Transverse colon (tissue), 4 donors: ENCODE measurements at places on chromosomes 1 and 21. TPM values are rescaled to one million over a fixed set of nuclear protein-coding genes. Genes with fewer than 3 reads are reported as not detected.
A peak's percentile ranks its signal among the peaks of the same experiment; 100 is the strongest.

Gene CCDC185
- total RNA-seq, result not detected

Gene PATJ
- total RNA-seq, result 175 TPM

GRCh38 chr1:176765608-176766007 is 302.6 kb downstream of the PAPPA2 start:
- DNase-seq, result no peak

Gene AMY1C
- not detected for total RNA-seq

DNA sequence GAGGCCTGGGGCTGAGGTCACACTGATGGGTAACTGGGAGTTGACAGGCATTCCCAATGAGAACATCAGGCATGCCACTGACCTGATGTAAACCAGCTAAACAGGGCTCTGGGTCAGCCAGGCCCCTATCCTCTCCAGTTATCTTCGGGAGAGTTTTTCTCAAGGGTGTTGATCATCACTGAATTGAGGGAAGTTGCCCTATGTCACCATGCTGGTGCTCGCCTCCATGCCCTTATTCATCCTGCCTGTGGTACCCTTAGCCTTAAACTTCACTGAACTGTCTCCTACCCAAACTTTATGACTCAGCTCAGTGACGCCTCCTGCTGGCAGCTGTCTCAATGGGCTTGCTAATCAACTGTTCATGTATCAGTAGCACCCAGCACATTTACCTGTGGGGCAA is 80.7 kb upstream of the TNR start:
- no peak for DNase-seq

Gene S100A4
- 138 TPM for total RNA-seq

Gene AMY2B
- total RNA-seq, result 11.1 TPM

Gene LCE2B
- total RNA-seq, result not detected

Gene GRHL3
- total RNA-seq, result not detected

DNA sequence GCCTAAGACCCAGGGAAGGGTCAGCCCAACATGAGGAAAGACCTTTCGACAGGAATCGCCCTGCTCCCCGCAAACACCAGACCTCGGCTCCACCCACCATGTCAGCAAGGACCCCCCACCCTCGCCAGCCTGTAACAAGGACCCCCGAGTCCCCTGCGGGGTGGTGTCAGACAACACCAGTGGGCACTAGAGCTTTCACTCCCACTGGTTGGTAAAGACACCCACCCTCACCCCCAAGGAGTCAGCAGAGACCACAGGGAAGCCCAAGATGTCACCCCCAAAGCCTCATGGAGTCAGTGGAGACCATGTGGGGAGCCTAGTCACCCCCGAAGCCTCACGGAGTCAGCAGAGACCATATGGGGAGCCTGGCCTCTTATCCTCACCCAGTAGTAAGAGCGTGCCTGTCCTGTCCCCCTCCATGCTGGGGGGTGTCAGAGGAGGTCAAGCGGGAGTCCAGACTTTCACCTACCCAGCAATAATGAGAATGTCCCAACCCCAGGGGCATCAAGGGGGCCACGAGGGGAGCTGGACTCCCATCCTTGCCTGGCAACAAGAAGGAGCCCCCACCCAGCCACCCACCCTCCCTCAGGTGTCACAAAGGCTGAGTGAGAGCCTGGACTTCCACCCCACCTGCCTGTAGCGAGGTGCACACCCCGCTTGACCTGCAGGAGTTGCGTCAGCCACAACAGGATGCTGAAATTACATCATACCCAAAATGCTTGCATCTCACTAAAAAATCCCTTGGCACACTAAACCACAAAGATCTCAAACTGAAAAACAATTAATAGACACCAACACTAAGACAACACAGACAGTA is 24.8 kb downstream of the SLC19A1 start:
- DNase-seq, result no peak

Gene ATP5PF
- 96.5 TPM for total RNA-seq

DNA sequence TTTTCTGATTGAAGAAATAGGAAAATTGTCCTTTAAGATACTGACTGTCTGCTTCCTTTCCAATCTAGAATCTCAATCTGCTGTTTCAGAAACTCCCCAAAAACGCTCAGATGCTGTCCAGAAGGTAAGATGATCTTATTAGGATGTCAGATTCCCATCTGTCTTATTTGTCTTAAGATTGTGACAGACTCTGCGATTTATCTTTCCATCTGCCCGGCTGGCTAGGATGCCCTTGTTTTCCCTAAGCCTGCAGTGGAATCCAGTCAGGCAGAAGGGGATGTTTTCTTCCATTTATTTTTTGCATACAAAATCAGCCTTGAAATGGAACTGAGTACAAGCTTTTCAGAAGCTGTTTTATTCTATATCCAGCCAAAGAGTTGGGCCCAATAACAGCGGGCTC is 96.5 kb downstream of the FMN2 start:
- no peak for DNase-seq

Gene EXTL1
- 0.41 TPM for total RNA-seq

- no peak for DNase-seq
Observed at GRCh38 chr1:207333620-207334019, 12.1 kb downstream of the CD55 start.

GRCh38 chr1:209368864-209369598 is 214.5 kb upstream of the CAMK1G start:
- no peak for DNase-seq

- no peak for DNase-seq
Observed at GRCh38 chr1:6002714-6003501, 10.7 kb upstream of the NPHP4 start.

DNA sequence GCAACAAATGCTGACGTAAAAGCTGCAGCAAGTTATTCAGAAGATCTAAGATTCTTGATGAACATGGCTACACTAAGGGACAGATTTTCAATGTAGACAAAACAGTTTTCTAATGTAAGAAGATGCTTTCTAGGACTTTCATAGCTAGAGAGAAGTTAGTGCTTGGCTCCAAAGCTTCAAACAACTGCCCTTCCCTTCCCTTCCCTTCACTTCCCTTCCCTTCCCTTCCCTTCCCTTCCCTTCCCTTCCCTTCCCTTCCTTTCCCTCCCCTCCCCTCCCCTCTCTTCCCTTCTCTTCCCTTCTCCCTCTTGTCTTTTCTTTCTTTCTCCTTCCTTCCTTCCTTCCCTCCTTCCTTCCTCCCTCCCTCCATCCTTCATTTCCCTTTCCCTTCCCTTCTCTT is 365.3 kb upstream of the ADGRL4 start:
- DNase-seq, result no peak

- DNase-seq, result peak; percentile 92
Observed at GRCh38 chr1:58932859-58933598, 149.2 kb upstream of the JUN start.

- no peak for DNase-seq
Observed at GRCh38 chr1:77413541-77414335, 131.9 kb downstream of the AK5 start.

DNA sequence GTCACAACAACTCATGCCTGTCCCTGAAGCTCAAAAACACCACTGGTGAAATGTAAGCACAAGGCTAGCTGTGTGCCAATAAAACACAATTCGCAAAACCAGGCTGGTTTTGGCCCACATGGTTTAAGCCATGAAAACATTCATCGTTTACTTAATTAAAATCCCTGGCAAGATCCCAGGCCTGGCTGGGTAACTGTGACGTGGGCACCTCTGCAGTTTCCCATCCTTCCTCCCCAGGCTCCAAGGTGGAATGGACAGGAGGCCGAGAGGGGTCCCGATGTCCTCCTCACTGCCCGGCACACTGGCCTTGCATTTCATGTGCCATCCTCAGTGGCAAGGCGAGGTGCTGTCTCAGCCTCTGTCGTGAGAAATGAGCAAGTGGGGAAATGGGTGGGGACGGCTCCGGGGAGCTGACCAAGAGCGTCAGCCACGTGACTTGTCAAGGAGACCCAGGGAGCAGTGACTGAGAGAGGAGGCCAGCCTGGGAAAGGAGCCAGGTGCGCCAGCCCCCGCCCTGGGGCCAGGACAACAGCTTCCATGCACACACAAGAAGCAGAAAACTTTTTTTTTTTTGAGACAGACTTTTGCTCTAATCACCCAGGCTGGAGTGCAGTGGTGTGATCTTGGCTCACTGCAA is 153.1 kb upstream of the RAB4A start:
- peak; percentile 65 for DNase-seq

DNA sequence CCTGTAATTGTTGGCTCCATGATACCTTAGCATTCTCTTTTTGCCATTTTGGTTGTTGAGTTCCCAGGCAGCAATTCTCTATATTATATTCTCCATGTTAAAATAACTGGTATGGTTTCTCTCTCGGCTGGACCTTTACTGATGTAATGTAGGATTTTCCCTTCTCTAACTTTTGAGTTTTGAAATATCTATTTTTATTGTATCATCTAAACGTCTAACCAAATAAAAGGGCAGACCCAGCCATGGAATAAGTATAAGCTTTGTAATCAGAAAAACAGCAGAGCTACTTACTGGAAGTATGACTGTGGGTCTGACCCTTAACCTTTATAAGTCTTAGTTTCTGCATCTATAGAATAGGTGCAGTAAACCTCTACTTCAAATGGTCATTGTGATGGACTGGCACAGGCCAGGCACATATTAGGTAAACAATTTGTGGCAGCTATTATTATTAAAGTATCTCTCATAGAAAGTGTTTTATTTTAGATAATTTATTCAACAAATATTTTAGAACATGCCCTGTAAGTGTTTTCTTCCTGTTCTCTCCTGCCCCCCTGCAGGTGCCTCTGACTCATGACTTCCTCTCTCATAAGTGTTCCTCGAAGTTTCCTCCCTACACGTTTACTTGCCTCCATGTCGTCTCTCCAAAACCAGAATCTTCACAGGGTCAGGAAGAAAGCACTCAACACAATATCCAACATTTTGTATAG is 224.9 kb upstream of the FGGY start:
- peak; percentile 23 for DNase-seq

DNA sequence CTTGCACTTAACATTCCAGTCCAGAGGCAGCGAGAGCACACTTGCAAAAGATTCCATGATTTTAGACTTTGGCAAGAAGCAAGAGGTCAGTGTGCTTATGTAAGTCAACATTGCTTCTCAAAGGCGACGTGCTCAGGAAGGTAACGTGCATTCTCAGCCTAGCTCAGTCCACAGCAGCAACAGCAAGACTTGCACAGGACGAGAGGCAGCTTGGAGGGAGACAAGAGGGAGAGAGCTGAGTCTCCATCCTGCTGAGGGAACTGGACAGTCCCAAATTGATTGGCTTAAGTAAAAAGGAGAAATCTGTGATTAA is 56.5 kb downstream of the PTP4A2 start:
- no peak for DNase-seq

DNA sequence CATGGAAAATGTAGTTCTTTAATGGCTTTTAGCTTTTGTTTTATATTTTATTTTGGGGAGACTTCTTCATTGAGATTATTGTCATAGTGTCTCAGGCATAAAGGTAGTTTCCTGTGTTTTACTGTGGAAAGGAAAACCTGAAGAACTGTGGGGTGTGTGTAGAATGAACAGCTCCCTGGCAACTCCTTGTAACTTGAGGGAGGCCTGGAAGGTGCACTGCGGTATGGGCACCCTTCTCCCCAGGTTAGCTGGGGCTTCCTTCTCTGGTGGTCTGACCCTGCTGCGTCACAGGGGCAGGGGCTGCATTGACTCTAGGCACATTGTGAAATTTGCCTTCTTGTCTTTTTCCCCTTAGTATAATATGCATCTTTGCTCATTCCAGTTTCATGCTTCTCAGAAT is 1.7 kb downstream of the ATP1B1 start:
- no peak for DNase-seq

GRCh38 chr1:112721966-112722524 is 6.9 kb upstream of the PPM1J start:
- DNase-seq, result no peak

DNA sequence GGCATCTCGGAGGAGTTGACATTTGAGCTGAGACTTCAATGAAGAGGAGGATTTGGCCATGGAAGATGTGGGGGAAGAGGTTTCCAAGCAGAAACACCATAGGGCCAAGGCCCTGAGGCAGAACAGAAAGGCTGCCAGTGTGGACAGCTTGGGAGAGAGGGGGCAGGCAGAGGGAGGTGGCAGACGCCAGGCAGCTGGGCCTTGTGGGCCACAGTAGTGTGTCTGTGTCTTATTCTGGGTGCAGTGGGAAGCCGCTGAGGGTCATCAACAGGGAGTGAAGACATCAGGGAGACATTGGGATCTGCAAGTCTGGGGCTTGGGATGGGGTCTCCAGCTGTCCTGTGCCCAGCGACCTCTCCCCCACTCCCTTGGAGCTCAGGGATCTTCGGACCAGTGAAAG is 96.8 kb downstream of the LACTBL1 start:
- DNase-seq, result no peak

Gene C1orf141
- not detected for total RNA-seq

- DNase-seq, result no peak
Observed at GRCh38 chr1:175443332-175443731, 250.8 kb upstream of the KIAA0040 start.

DNA sequence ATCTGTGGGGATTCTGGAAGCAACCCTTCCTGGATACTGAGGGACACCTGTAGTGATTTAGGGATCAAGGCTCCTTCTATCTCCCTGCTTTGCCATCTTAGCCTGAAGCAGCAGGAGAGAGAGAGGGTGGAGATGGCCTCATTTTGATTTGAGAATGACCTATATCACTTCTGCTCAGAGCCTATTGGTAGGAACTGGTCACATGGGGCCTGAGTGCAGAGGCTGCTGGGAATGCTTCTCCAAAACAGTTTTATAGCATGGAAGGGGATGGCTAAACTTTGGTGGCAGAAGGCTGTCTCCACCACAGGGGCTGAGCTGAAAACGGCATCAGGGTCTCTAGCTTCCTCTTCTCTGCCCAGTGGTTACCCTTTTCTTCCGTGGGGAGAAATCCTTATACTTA is 105.8 kb downstream of the TBX19 start:
- DNase-seq, result no peak

GRCh38 chr21:38352536-38353219 is 95.9 kb downstream of the KCNJ15 start:
- DNase-seq, result peak; percentile 59

DNA sequence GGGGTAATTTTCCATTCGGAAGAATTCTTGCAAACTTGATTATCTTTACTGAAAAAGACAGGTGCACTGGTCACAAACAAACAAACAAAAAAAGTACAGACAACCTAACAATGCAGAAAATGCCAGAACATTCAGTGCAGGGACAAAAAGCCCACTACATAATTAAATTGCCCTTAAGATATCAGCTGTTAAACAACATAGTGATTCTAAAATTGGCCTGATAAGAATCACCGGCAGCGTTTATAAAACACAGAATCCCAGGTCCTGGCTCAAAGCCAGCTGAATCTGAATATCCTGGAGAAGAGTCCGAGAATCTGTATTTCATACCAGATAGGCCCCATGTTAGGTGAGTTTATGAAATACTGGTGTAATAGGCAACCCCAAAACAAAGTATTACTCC is 6.1 kb downstream of the PLPP3 start:
- no peak for DNase-seq

- no peak for DNase-seq
Observed at GRCh38 chr21:28447462-28447861, 545.2 kb downstream of the LTN1 start.

GRCh38 chr1:162548170-162548569 is 13.4 kb upstream of the UAP1 start:
- DNase-seq, result no peak

- DNase-seq, result peak; percentile 85
Observed at GRCh38 chr1:44594871-44595735, 79.2 kb downstream of the TMEM53 start.

Gene PLEKHN1
- 1.4 TPM for total RNA-seq

- DNase-seq, result no peak
Observed at GRCh38 chr1:65939636-65940035, 146.9 kb downstream of the PDE4B start.
